Stimulated activated CD8-positive, alpha-beta memory T cell treated with anti-CD3 and anti-CD28 coated beads, Interleukin-15, amount 100 ng/mL, for 4 hours (primary cell): ENCODE measurements at places on chromosomes 4 and X.

DNA sequence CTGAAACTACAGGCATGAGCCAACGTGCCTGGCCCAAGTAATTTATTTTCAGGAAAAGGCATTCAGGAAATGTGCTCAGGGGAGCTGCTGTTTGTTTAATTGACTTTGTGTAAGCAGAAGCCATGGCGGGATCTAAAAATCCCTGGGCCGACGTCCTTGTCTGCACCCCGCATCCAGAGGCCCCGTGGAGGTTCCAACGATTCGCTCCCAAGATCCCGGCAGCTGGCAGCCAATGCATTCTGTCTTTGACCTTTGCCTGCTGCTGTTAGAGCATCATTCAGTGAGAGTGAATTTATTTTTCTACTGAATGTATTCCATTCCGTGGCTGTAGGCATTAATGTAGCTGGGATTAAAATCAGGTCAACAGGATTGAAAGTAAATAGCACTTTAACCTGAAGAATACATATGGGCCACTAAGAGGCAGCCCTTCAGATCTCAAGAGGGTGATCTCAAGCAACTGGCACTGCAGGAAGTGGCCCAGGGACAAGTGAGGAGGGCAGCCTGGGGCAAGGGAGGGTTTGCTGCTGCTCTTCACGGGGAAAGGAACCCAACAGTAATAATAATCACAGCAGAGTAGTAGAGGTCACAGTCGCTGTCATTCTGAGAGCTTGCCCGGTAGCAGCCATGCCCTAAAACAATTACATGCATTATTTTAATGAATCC is 75.2 kb downstream of the PSAPL1 start:
- DNase-seq: no peak

DNA sequence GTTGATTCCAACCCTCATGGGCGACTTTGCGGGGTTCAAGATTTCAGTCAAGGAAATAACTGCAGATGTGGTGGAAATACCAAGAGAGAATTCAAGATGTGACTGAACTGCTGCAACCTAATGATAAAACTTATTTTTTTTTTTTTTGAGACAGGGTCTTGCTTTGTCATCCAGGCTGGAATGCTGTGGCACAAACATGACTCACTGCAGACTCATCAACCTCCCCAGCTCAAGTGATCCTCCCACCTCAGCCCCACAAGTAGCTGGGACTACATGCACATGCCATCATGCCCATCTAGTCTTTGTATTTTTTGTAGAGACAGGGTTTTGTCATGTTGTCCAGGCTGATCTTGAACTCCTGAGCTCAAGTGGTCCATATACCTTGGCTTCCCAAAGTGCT is 19.5 kb upstream of the WDFY3 start:
- no peak for DNase-seq

- DNase-seq: no peak
Measured at GRCh38 chr4:130080872-130081451, 985.0 kb downstream of the C4orf33 start.

DNA sequence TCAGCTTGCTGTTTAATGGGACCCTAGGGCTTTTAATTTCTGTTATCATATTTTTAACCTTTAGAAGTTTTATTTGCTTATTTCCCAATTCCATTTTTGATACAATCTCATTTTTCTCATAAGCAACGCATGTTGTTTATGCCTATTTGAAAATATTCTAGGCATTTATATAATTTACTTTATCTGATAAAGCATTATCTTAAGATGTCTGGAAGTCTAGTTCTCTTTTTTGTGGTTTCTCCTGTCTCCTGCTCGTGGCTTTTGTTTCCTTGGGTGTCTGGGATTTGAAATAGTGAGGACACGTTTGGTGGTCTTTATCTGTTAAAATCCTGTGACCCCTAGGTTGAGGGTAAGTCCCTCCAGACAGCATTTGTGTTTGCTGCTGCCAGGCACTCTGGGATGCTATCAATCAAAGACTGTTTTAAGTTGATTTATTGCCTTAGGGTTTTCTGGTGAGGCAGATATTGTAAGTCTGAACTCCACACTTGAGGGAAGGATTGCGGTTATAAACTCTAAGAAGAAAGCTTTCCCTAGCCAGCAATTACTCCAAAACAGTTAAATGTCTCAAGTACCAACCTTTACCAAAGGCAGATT is 208.0 kb downstream of the PRDM5 start:
- no peak for DNase-seq

DNA sequence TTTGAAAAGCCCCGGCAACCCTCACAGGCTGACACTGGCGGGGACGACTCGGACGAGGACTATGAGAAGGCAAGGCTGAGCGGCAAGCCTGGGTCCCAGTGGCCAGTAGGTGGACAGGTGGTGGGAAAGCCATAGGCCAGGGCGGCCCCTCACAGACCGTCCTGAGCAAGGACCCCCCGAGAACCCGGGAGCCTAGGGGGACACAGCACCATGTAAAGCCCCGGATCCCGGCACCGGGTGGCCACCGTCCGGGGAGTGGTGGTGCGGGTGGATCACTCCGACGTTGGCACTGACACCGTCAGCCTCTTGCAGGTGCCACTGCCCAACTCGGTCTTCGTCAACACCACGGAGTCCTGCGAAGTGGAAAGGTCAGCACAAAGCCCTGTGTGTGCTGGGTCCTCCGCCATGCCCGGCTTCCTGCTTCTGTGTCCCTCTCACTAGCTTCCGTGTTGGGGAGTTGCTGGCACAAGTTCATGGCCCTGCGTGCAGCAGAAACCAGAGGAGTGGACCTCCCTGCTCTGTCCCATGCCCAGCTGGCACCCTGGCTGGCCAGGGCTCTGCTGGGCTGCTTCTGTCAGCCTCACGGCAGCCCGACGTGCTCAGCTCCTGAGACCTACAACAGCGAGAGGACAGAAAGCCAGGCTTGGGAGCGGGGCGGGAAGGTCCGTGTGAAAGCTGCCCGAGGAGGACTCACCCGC is 11.9 kb upstream of the ADD1 start:
- DNase-seq: no peak

DNA sequence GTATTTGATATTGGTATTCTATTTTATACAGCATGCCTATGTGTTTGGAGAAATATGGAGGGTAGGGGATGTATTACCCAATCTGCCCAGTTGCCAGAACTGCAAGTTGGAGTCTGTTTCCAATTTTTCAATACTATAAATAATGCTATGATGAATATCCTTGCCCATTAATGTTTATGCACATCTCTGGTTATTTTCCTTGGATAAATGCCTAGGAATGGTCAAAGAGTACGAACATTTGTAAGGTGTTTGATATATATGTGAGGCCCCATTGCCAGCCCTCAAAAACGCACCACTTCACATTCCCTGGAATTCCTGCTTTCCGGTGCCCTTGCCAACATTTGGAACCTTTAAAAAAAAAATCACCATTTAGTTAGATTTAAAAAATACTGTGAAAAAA is 34.3 kb downstream of the CLDN34 start:
- no peak for DNase-seq

DNA sequence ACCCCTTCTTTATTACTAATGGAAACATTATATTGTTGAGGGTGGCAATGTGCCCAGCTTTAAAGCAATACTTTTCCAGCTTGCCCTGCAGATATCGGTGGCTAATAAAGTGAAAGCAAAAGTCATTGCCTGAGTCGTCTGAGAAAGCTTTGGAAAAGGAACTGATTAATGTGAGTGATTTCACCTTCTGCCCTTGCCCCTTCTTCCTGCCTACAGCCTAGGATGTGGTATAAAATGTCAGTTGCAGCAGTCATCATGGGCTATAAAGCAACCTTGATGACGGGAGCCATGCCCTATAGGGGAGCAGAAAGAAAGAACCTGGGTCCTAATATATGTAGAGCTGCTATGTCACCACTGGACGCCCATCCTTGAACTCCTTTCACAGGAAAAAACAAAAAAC is 132.4 kb upstream of the USP9X start:
- no peak for DNase-seq

- DNase-seq: no peak
Measured at GRCh38 chr4:153521478-153521877, 55.3 kb downstream of the TMEM131L start.

DNA sequence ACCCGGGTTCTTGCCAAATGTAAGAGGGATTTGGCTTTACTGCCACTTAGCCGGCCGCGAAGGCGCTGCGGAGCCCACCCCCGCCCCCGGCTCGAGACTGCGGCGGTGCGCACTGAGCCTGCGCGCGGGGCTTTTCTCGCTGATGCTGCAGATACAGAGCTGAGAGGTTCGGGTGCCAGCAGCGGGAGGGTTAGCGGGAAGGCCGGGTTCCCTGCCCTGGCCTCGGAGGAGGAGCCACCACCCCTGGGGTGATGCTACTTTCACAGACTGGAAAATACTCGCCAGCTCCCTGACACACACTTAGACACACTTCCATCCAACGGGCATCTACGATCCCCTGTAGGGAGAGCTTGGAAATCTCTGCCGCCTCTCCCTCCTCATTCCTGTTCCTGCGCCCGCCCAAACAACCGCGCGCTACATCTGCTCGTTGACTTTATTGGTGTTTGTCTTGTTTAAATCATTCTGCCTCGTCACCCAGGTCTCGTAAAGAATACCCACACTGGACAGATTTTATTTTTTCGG is 2.1 kb upstream of the PCDH7 start:
- no peak for DNase-seq

DNA sequence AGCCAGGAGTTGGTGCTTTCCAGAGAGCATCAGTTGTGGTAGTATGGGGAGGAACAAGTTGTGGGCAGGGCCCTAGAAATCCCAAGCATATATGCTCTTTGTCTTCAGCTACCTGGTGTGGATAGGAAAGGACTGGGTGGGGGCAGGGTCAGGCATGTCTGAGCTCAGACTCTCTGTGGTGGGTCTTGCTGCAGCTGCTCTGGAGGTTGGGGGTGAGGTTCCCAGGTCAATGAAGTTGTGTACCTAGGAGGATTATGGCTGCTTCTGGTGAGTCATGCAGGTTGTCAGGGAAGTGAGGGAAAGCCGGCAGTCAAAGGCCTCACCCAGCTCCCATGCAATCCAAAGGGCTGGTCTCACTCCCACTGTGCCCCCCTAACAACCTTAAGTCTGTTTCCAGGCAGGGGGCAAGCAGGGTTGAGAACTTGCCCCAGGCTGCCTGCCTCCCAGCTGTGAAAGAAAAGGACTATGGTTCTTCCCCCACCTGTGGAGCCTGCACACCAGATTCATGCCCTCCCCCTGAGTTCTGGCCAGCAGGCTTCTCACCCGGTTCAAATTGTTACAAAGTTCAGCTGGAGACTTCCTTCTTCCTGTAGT is 30.4 kb upstream of the QRFPR start:
- no peak for DNase-seq

- DNase-seq: no peak
Measured at GRCh38 chrX:16601885-16602284, 48.1 kb upstream of the S100G start.

DNA sequence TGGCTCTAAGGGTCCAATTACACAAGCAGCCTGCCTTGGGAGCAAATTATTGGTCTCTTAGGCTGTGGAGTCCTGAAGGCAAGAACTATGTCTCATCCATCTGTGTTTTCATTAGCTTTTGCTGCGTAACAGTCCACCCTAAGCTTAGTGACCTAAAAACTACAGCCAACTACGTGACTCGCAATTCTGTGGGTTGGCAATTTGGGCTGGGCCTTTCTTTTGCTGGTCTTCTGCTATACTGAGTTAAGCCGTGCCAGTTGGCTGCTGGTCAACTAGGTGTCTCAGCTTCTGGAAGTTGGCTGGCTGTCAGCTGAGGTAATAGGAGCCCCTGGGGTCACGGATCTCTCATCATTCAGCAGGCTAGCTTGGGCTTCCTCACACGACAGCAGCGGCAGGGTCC is 205.6 kb upstream of the S100G start:
- DNase-seq: no peak

GRCh38 chr4:115126491-115126890 is 13.1 kb upstream of the NDST4 start:
- no peak for DNase-seq

GRCh38 chr4:74087481-74087880 is 11.5 kb downstream of the CXCL2 start:
- DNase-seq: no peak

- no peak for DNase-seq
Measured at GRCh38 chrX:66016905-66017658, 22.8 kb downstream of the VSIG4 start.

DNA sequence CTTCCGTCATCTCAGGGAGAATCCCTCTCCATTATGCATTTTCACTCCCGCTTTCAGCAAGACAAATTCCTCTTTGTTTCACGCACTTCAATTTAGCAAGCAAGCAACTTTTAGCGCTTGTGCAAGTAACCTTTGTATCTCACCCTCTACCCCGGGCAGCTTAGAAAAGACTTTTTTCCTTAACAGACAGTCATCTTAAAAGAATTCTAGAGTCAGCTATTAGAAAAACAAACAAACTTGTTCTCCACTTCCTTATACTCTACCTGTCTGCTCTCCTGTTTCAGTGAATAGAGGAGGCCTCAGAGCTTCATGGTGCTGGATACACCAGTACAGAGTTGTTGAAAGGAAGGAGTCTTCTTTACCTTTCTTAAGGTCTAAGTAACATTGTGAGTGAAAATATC is 12.1 kb downstream of the TIGD2 start:
- DNase-seq: no peak

GRCh38 chrX:9825966-9826365 is 39.7 kb downstream of the SHROOM2 start:
- DNase-seq: no peak

DNA sequence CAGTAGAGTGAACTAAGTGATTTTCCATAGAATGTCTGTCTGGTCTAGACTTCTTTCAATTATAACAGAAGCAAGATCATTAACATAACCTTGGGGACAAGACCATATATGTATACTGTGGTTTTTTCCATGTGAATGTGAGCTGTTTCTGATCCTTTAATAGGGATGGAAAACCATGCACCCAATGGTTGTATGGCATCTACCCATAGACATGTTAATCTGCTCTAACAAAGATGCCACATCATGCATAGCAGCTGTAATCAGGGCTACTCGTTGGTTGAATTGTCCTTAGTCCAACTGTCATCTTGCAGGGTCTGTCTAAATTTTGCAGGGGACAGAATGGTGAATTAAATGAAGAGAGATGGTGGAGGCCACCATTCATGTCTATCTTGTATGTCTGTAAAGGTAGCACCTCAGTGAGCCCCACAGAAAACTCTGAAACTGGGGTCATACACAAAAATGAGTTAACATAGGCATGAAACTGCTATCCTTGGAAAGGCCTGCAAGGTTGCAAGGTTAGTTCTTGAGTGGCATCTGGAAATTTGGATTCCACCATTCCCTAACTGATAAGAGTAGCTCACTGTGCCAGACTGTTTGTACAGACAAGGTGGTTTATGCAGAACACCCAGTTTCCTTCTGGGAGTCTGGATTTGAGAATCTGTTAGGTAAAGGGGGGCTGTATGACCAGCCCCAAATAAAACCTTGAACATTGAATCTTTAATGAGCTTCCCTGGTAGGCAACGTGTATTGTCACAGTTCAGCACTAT is 16.5 kb downstream of the THAP6 start:
- no peak for DNase-seq

DNA sequence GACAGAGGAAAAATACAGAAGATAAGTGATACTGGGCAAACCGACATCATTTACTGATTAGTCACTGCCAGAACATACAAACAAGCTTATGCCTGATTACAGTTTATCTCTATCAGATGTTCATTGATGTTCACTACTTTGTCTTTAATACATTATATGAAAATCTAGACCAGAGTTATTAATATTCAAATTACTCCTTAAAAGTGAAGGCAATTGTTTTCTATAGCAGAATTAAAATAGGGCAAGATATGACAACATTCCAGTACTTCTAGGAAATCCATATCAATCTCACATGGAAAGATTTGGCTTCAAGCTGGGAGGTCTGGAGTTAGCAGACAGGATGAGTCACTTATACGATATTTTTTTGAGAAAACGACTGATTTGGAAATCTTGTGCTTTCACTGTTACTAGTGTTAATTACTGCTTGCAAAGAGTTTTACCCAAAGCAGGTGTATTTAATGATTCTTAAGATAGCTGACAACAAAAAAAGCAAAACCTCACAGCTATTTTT is 31.8 kb downstream of the HPGD start:
- DNase-seq: no peak
